ENCODE measurements at places on chromosomes 6 and 20.

- no peak for DNase-seq
Observed at GRCh38 chr6:145055567-145055966, 679.8 kb downstream of the EPM2A start.

DNA sequence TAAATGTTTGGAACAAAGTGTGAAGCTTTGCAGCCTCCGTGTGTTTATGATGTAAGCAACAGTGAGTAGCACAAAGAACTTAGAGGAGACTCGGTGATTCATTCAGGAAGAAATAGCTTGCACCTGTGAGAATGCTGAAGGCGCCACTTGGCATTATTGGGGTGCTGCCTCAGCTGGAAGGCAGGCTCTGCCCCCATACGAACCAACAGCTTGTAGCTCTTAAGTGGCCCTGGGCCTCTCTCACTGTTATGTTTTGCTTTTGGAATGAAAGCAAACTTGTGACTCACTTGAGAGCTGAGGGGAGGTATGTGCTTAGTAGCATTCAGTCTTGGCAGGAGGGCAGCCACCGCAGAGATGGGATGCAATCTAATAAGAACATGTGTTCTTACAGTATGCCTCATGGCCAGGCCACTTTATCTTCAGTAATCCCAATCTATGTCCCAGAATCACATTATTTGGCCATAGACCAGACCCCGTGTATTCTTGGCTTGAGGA, 310.7 kb downstream of the EYA4 start:
- DNase-seq: no peak

DNA sequence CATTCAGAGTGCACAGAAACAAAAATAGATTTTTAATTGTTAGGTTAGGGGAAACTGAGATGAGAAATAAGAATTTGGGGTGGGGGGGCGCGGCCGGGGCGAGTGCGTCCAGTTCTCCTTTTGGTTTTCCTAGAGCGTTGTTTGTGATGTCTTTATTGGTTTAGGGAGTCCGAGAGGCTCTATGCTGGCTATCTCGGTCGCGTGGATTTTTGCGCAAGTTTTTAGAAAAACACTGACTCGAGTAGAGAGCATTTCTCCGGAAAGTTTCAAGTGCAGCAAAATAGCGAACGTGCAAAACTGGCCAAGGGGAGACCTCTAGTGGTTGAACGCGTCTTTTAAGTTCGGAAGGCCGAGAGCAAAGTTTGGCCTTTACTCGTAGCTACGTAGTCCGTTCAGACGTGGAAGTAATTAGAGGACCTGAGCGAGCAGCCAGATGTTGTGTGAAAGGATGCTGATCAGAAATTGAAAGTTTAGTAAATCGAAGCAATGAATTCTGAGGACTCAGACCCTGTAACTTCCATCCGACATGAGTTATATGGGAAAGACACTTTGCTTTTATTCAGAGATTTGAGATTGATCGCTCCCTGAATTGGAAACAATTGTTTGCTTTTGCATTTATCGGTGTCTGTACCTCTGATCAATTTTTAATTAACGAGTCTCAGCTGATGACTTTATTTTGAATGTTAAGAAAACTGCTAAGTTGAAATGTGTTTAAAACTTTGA, 2.7 kb downstream of the L3MBTL3 start:
- DNase-seq: peak; percentile 86

DNA sequence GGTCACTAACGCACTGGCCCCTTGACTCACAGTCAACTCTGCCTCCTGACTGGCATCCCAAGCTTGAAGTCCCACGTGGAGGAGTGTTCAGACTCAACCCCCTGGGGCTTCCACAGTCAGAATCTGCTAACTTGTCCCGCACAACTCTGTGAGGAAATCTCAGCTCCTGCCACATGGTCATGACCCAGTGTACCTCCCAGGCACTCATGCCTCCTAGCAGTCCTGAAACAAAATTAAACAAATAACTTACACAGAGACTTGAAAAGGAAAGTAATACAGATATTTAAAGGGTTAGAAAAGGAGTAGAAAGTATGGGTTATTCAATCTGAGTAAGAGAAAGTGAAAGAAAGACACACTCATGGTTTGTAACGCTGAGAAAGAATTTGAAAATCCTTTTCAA, 134.9 kb downstream of the GMDS start:
- DNase-seq: no peak

- DNase-seq: no peak
Observed at GRCh38 chr6:56527934-56528333, 114.8 kb downstream of the DST start.

DNA sequence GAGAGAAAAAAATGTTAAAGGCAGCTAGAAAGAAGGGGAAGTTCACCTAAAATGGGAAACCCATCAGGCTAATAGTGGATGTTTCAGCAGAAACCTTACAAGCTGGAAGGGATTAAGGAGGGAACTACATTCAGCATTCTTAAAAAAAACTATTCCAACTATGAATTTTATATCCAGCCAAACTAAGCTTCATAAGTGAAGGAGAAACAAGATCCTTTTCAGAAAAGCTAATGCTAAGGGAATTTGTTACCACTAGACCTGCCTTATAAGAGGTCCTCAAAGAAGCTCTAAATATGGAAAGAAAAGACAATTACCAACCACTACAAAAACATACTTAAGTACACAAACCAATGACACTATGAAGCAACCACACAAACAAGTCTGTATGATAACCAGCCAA, 59.2 kb upstream of the SLC35F1 start:
- no peak for DNase-seq

Measured in kidney capillary endothelial cell (primary cell).